ENCODE measurements at places on chromosomes 12 and 14.

- DNase-seq: no peak
These were observed 1104.7 kb upstream of the TMEM132C start for GRCh38 chr12:127162307-127162706.

DNA sequence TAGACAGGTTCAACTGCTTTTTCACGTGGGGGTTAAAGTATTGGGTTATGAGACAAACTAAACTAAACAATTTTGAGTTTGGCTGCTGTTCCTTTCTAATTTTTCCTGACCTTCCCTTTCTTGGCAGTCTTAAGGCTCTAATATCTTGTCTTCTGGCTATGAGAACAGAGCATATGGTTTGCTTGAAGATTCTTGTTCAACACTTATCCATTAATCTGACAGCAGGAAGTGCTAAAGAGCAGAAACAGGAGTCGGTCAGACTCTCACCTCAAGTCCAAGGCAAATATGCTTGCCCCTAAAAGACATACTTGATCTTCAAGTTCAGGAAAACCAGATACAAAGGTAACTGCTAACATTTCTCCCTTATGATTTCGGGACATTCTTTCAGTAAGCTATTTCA is 52.6 kb upstream of the KCNJ8 start:
- no peak for DNase-seq

DNA sequence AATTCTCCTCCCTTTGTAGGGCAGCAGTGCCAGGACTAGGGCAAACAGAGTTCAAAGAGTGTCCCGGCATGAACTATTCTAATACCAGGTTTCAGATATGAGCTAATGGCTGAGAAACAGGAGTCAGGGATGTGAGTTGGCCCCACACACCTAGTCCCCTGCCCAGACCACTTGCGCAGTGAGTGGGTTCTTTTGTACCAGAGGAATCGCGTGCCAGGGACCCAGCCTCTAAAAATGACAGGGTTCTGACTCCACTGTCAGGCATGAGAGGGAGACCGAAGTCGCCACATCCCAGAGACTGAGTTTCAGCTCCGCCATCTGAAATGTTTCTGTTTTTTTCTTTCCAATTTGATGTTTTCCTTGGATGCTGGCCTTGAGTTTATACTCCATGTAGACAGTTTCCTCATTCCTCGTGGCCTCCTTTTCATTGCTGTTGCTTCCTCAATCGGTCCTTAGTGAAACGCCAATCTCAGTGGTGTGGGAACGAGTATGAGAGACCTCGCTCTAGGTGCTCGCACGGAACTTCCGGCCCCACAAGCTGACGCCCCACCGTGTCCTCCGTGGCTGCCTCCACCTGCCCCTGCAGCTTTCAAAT is 31.5 kb downstream of the FBXL14 start:
- no peak for DNase-seq

DNA sequence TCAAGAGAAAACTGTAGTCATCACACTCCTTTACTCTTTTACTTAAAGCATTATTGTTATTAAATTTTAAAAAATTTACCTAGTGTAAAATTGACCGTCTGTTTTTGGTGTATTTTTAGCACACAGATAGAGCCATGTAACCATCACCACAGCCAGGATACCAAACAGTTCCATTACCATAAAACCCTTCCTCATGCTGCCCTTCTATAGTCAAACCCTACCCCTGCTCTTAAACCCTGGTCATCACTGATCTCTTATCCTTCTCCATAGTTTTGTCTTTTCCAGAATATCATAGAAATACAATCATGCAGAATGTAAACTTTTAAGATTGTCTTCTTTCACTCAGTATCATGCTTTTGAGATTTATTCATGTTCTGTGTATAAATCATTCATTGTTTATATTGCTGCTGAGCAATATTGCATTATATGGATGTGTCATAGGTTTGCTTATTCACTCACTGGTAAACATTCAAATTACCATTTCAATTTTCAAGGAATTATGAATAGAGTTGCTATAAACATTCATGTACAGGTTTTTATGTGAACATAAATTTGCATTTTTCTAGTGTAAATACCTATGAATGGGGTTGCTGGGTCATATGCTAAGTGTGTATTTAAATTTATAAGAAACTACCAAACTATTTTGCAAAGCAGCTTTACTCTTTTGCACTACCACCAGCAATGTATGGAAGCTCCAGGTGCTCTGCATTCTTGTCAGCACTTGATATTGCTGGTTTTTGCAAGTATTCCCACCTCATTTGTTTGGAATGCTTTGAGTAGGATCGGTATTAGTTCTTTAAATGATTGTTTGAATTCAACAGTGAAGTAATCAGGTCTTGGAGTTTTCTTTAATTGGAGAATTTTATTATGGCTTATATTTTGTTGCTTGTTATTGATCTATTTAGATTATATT is 125.5 kb downstream of the LMNTD1 start:
- DNase-seq: no peak

DNA sequence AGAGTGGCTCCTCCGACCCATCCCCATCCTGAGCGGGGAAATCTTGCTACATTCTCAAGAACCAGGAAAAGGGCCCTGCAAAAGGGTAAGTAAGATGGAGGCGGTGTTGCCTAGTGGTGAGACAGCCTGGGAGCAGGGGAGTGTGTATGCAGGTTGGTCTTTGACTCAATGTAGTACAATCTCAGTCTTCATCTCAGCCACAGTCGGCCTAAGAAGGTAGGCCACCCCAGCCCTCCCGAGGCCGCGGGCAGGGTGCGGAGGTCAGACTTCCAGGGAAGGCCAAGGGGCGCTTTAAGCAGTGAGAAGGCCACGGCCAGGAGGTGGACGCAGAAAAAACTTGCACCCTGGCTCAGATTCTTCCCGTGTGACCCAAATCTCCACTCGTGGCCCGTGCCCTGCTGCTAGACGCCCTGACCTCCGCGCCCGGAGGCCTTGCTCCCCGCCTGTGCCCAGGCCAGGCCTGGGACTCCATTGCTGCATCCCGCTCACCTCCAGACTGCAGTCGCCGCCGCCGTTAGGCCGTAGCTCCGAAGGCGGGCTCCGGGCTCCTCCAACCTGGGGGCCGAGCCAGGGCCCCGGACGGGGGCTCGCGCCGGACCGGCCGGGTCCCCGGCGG is 435 bp downstream of the FOXM1 start:
- DNase-seq: peak; percentile 16

- no peak for DNase-seq
These were observed 23.7 kb downstream of the CEP170B start for GRCh38 chr14:104888489-104889374.

DNA sequence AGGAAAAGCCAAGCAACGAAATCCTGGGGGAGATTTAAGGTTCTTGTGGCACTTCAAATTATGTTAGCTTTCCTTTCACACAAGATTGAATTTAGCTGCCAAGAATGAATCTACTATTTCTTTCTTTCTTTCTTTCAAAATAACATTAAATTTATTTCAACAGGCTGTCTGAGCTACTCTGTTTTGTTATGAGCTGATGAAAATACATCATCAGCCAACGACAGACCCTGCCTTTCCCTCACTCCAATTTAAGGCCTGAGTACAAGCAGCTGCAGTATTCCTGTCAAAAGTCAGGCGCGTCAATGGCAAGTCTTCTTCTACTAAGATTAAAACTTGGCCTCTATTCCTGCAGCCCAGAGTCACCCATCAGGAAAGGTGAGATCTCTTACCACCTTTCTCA is 347.7 kb upstream of the FLRT2 start:
- no peak for DNase-seq

- DNase-seq: no peak
These were observed 166.7 kb upstream of the MYL2 start for GRCh38 chr12:111086947-111087700.

- no peak for DNase-seq
These were observed 216.7 kb downstream of the GRIN2B start for GRCh38 chr12:13764748-13765147.

- peak; percentile 56 for DNase-seq
These were observed 283 bp downstream of the LMO3 start for GRCh38 chr12:16605642-16606116.

DNA sequence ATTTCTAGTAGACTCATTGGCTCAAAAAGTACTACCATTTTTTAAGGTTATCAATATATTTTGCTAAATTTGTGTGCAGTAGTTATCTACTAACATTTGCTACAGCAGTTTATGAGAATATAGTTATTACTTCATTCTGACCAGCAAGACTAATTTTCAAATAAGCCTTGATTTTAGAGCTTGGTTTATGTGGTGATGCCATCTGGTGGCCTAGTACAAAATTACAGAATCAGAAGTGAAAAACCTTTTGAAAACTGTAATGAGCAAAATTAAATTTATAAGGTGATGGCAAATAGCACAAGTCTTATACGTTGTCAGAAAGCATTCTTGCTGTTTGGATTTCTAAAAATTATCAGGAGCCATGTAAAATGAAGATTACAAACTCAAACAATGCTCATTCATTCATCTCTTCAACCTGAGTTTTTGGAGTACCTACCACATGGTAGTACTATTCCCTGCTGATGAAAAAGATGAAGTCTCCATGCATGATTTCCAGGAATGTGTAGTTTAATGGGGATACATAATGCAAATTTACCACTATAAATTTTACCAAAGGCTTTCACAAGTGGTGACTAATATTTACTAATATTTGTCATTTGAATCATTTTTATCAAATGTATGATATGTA is 51.0 kb downstream of the MAGOHB start:
- no peak for DNase-seq

GRCh38 chr12:28237423-28237822 is 47.2 kb downstream of the CCDC91 start:
- no peak for DNase-seq

- no peak for DNase-seq
These were observed 29.6 kb downstream of the EEA1 start for GRCh38 chr12:92899386-92900001.

DNA sequence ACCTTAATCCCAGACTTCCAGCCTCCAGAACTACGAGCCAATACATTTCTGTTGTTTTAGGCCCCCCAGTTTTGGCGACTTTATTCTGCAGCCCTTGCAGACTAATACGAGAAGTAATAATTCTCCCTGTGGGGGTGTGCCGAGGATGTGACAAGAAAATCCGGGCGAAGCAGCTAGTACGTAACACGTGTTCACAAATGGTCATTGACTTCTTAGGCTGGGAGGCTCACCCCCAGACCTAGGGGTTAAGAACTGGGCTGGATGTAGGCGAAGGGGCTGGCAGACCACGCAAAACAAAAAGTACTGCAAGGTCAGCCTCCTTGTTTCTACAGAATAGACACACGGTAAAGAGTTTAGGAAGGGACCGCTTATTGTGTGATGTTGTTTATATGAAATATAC is 69.8 kb upstream of the ESRRB start:
- no peak for DNase-seq

GRCh38 chr14:92613008-92613658 is 99.6 kb downstream of the RIN3 start:
- no peak for DNase-seq
